ENCODE measurements at places on chromosomes 16 and 17.

DNA sequence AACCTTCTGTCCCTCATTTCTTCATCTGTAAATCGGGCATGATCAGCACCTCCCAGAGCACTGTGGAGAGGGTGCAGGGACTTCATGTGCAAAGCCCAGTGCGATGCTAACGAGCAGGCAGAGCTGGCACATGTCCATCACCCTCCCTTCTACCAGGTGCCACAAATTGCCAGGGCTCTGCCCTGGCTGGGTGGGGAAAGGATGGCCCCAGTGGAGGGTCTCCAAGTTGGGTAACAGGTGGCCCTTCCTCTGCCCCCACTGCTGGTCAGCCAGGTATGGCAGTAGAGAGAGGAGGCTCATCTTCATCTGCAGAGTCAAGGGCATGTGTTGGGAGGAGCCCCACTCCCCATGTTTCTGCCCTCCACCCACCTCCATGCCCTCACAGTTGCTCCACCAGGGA is 61.5 kb upstream of the CDH5 start:
- no peak for DNase-seq

- DNase-seq, result peak; percentile 86
These were observed 69.2 kb upstream of the KIFC3 start for GRCh38 chr16:57871456-57871855.

- peak; percentile 34 for DNase-seq
These were observed 577 bp downstream of the TTC19 start for GRCh38 chr17:15999974-16000827.

DNA sequence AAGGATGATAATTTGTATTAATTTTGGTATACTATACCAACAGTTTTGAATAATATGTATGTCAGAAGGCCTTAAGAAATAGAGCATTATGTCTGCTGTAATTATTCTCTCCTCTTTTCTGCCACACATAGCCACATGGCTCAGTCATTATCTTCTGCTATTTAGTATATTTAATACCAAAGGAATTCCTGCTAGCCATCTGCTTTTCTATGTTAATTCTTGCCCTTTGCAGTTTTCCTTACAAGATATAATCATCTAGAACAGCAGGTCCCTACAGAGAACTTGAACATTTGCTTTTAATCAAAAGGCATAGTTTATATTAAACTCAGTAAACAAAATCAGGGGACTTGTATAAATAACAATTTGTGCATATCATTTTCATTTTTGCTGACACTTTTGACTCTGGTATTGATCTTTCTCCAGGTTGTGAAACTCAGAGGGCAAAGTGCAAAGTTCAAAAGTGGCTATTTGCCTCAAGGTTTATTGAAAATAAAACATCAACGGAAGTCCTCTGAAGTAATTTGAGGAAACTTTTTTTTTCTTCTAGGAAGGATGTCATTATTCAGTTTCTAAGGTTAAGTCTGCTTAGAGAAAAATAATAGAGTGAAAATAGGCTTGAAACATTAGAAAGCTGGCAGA is 702.0 kb downstream of the KCNJ2 start:
- DNase-seq, result no peak

- no peak for DNase-seq
These were observed 5.5 kb downstream of the DLX3 start for GRCh38 chr17:49989518-49989880.

- peak; percentile 52 for DNase-seq
These were observed 88.8 kb downstream of the LITAF start for GRCh38 chr16:11497851-11498289.

DNA sequence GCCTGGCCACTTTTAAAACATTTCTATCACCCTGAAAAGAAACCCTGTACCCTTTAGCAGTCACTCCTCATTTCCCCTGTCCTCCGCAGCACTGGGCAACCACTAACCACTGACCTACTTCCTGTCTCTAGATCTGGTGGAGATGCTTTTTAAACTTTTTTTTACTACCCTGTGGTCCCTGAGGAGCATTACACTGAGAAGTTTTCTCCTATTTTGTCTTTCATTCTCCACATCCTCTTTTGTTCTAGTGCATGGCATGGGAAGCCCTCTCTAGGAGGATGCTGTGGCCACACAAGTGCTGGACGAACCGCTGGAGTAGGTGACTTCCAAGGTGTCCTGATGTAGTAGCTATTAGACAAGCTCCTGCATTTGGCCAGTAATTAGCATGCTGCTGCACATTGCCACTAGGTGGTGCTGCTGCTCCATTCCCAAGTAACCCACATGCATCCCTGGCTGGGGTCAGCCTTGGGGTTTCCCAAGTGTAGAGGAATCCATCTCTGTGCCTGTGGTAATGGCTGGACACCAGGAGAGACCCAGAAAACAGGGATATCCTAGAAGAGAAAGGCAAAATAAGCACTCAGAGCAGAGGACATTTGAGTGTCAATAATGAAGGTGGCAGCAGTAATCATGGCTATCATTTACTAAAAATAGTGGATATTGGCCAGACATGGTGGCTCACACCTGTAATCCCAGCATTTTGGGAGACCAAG is 143.8 kb upstream of the CRHR1 start:
- DNase-seq, result peak; percentile 60

GRCh38 chr17:74360899-74361229 is 804 bp downstream of the BTBD17 start:
- no peak for DNase-seq

DNA sequence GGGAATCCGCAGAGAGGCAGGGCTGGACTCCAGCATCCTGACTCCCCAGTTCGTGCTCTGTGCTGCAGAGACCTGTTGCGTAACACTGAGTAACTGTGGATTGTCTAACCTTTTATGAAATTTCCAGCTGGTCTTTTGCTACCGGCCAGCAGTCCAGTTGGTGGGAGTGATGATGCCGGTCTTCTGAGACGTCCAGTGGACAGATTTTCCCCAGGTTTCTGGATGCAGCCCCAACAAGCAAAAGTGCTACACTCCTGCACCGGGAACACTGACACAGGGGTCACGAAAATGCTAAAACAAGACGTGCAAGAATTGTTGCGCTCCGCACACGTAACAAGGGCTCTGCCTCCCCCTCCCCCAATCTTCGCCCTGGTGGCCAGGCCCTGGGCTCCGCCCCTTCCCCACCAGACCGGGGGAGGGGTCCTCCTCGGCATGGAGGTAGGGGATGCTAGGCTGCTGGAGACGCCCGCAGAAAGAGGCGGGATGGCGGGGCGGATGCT is 701 bp upstream of the MRC2 start:
- DNase-seq, result peak; percentile 61

GRCh38 chr16:75219838-75220237 is 1.1 kb downstream of the CTRB1 start:
- DNase-seq, result peak; percentile 30

Data from fibroblast of skin of back (primary cell).